GM13976 (cell line): ENCODE measurements at places on chromosomes 16 and 17.

DNA sequence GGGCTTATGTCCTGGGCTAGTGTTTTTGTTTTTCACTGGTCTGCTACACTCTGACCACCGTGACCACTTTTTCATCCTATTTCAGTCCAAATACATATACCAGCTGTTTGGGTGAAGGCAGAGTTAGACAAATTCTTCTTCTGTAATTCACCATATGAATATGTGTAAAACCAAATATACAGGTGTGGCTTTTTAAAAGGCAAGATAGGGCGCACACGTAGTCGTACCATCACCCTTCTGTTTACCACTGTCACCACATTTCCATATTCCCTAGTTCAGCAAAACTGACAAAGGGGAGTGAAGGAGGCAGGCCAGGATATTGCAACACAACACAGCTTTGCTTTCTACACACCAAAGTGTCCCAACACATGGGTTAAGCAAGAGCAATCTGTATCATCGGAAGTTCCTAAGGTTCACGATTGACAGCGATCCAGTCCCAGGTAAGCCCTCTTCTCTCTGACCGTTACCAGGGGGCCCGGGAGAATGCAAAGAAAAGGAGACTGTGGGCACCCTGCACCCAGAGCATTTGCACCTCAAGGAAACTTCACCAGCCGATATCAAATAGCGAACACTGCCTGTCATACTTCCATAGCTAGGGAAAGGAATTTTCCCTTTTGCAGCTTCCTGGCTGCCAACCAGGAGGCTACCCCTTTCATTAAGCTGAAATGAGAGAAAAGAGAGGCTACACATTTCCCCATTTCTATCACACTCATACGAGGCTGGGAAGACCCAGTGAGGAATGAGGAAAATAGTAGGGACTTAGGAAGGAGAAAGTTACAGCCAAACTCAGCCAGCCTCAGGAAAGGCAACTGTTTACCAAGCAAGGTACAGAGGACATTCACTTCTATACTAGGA lies 23.1 kb downstream of the CREBBP start:
- DNase-seq = no peak

- no peak for DNase-seq
Observed at GRCh38 chr17:72423718-72424117, 302.9 kb downstream of the SOX9 start.

DNA sequence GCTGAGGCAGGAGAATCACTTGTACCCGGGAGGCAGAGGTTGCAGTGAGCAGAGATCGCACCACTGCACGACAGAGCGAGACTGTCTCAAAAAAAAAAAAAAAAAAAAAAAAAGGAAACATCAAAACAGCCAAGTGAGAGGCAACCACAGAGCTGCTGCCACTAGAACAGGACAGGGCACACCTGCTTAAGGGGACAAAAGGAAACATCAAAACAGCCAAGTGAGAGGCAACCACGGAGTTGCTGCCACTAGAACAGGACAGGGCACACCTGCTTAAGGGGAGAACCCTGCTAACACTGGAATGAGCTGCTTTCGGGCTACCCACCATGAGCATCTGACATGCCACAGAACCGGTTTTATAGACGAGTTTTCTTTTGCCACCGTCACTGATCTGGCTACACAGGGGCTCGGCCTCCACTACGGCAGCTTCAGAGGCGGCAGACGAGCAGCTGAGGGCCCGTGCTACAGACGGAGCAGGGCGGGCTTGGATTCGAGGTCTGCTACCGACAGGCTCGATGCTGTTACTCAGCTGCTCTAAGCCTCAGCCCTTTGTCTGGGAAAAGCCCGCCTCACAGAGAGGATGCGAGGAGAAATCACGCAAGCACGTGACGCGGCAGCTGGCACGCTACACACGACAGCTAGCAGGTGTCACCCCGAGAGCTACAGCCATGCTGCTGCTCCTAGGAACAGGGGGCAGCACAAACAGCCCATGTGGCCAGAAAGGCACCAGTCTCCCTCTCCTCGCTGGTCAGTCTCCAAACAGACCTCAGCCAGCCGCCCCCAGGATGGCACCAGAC lies 2.0 kb downstream of the P4HB start:
- DNase-seq = no peak

GRCh38 chr16:85617948-85618347 lies 4.8 kb downstream of the GSE1 start:
- DNase-seq = no peak

DNA sequence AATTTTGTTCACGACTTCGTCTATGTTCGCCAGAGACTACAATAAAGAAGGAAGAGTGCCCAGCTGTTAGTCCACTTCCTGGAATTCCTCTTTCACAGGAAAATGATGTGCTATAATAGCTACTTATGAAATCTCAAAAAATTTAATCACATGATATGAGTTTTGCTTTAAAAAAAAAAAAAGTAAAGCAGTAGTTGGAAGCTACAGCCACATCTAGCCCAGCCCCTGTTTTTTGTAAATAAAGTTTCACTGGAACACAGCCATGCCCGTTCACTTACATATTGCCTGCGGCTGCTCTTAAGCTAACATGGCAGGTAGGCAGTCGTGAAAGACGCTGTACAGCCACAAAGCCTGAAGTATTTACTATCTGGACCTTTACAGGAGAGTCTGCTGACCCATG lies 15.3 kb downstream of the VPS53 start:
- DNase-seq = no peak
